ENCODE measurements at places on chromosomes 7 and 10.

- no peak for DNase-seq
Observed at GRCh38 chr10:11532306-11532705, 79.1 kb downstream of the USP6NL start.

GRCh38 chr7:30181736-30182522, 47.1 kb downstream of the MTURN start:
- no peak for DNase-seq

DNA sequence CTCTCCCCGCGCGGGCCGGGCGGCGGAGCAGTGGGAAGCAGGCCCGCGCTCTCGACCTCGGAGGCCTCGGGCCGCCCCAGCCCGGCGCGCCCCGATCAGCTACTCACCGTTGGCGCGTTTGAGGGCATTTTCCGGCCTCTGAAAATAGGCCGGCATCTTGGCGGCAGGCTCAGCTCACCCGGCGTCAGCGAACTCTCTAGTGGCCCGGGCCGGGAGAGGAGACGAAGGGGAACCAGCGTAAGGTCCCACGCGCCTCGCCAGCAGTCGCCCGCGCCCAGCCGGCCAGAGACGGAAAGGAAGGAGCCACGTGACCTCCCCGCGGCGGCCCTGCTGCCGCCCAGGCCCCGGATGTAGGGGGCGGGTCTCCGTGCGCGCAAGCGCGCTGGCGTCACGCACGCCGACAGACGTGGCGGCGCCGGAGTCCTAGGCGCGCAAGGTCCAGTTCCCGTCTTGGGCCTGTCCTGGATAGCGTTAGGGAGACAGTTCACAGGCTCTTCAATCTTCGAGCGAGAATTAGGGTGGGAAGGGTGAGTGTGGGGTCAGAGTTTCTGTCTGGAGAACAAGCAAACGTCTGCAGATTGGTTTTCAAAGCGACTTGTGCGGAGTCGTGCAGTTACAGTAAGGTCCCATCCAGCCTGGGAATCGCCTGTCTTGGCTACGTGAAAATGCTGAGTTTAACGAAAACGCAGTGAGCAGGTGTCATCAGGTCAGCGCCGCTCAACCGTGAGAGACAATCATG, at the start of gene EIF3A:
Gene EIF3A (minus strand): TSS at position 297 of the 739 bp plus-strand sequence. CDS start 141 bp downstream, at position 156.
- peak; percentile 84 for DNase-seq

DNA sequence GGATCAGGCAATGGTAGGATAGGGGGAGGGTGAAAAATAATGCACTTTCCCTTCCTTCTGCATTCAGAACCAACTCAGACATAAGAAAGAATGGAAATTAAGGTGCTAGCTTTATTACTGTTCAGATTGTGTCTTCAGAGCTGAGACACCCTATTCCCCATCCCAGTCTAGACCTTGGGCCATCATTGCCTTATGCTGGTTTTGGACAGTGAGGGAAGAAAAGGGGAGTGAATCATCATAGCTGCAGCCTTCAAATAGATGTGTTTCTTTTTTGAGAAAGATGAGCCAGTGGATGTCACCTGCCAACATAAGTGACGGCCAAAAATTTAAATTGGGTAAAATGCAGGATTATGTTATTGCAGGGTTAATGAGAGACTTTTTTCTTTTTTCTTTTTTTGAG, 27.0 kb upstream of the TOMM7 start:
- no peak for DNase-seq

DNA sequence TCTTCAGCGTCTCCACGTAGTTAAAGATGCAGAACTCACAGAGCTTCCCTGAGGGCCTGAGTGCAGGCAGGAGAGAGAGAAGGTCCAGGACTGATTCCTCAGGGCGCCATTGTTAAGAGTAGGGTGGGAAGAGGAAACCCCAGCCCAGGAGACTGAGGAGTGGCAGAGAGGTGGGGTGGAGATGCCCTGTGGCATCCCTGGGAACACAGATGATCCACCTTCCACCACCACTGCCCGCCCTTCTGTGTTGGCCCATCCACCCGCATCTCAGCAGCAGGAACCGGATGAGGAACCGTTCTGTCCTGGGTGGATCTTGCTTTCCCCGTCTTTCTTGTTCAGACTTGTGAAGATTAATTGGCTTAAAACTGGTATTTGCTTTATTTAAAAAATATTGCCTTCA, 48.3 kb downstream of the PFKP start:
- no peak for DNase-seq

Data from Panc1 (cell line).